ENCODE measurements at places on chromosomes 3 and 15.

DNA sequence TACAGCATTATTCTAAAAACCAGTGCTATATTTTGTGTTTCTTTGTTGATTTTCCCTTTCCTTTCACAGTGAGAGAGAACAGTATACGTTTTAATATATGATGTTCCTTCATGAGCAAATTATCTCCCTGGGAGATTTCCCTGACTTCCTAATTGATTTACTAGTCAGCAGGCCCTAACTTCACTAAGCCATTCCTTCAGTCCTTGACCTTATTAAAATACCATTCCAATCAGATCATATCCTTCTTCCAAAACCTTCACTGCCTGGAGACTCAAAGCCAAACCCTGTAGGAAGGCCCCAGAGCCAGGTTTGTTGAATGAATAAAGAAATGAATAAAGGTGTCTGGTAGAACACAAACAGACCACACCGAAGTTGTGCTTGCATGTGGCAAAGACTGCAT is 43.8 kb upstream of the ARHGEF3 start:
- DNase-seq = no peak

DNA sequence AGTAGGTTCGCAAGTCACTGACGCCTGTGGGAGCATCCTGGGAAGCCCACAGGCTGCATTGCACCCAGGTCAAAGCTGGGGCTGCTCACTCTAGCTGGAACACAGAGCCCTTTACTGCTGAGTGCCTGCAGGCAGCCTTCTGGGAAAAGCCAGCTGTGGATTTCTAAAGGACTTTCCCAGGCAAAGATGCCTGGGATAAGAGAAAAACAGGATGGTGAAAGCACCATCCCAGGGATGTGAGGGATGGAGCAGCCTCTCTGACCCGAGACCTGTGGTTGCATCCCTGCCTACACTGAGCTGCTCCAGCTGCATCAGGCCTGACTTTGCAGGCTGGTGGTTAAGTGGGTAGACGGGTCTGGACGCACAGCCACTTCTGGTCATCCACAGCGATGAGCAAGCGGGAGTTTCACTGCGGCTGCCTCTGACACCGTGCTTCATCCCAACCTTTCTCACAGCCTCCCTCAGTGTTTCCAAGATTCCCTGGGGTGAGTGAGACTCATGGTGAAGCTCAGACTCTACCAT is 52.5 kb upstream of the AMOTL2 start:
- no peak for DNase-seq

DNA sequence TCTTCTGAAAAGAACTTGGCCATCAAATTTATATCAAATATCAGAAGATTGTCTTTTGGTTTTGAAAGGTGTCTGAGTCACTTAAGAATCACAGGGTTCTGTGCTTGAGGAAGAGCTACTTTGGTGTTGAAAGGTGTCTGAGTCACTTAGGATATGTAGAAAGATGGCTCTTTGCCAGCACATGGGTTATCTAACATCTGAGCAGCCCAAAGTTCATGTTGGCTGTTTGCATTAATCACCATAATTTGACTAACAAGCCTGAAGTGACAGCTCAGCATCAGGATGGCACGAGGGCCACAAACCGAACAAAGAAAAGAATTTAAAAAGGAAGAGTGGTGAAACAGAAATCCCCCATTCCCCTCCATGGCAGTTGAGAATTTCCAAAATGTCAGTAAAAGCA is 190.5 kb upstream of the CMC1 start:
- DNase-seq = no peak

GRCh38 chr3:140292684-140293083 is 357.7 kb downstream of the CLSTN2 start:
- DNase-seq = no peak

DNA sequence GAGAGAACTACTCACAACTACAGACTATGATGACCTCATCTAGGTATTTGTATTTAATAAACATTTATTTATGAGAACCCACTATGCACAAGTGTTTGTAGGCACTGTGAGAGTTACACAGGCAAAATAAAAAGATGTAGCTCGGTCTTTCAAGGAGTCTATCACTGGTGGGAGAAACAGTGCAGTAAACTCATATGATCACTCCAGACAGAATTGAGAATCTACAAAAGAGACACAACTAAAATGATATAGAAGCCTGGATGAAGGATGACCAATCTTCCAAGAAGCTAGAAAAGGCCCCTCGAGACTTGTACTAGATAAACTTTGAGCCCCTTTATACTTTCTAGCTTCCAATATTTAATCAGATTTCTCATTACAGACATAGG is 70.2 kb upstream of the ZBTB20 start:
- no peak for DNase-seq

DNA sequence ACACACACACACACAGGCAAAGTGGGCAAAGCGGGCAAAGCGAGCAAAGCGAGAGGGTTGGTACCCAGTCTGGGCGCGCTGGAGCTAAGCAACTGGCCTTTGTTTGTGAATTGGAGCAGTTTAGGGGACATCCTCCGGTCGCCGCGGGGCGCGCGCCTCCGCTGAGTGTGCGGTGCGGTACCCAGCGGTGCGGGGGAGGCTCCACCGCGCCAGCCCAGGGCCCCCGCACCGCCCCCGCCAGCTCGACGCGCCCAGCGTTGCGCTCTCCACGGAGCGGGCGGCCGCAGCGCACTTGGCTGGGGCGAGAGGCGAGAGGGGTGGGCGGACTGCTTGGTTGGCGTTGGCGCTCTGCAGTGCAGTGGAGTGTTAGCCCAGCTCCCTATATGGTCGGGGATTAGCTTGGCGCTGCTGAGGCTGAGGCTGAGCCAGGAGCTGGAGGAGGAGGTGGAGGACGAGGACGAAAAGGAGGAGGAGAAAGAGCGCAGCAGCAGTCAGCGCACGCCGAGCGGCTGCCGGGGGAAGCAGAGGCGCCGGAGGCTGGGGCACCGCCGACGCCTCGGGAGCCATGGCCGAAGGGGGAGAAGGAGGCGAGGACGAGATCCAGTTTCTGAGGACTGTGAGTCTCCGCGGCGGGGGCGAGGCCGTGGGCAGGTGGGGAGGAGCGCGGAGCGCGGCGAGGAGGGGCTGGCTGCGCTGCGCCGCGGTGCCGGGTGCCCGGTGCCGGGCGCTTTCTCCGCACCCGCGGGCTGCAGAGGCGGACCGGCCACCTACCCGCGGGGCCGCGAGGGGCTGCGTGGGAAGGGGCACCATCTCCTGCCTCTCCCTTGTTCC is at the start of gene RYR3:
Gene RYR3 (plus strand): TSS at position 487 of the 831 bp plus-strand sequence. CDS start 79 bp downstream, at position 566.
- DNase-seq = no peak

DNA sequence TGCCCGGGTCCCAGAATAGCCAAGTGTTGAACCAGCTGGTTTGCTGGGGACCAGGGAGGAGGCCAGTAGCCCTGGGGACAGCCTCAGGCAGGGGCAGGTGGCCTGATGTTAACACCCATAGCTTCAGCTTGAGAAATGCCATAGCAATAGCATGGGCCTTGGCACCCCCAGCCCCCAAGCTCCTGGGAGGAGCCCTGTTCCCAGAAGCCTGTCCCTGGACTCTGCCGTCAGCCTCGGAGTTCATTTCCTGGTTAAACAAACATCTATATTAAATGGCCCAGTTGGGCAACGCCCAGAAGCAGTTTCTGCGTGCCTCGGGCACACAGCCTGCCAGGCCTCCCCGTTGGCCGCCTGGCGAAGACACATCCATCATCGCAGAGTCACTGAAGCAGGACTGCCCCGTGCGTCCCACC is 58.2 kb downstream of the FGD5 start:
- DNase-seq = no peak

GRCh38 chr3:86913160-86913559 is 77.8 kb downstream of the VGLL3 start:
- DNase-seq = no peak

DNA sequence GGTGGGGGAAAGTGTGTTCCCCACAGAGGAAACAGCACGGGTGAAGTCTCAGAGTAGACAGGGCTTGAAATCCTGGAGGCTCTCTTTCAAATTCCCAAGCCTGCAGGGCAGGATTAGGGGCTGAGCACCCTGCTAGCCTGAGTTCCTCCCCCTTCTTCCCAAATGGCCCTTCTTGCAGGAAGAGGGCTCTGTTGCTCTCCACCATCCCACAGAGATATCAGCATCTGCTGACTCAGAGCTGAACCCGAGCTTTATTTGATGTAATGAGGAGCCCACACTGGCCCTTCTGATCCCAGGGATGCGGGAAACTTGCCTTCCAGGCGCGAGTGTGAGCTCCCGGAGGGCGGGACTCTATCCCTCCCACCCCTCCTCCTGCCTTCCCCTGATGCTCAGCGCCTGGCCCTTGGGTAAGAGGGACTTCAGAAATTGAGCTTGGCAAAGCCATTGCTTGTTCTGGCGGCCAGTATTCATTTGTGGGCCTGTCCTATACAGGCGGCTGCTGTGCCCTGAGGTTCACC is 1.4 kb upstream of the STRA6 start:
- no peak for DNase-seq

DNA sequence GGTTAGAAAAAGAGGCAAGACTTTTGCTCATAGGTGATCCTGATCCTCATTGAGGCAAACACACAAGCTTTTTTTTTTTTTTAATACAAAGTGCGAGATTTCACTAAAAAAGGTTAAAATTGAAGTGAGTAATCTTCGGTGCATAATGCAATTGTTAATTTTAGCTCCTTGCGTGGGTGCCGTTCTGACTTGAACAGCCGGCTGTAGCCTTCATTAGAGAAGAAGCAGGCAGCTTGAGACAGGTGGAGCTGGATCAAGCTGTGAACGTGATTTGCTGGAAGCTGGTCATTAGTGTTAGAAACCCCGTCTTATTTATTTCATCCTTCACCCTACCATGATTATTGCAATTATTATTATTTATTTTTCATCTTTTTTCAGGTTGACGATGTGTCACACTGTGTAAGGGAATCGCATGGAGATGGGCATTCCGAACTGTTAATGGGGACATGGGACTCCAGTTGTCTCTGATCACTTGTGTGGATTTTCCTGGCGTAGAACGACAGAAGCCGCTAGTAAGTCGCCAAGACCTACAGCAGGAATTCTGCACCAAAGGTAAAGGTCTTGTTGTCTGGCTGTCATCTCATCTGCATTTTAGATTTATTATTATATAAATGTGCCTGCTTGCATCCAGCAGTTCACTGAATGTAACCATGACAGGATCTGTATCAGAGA is 40.2 kb downstream of the ARPP21 start:
- DNase-seq = no peak

DNA sequence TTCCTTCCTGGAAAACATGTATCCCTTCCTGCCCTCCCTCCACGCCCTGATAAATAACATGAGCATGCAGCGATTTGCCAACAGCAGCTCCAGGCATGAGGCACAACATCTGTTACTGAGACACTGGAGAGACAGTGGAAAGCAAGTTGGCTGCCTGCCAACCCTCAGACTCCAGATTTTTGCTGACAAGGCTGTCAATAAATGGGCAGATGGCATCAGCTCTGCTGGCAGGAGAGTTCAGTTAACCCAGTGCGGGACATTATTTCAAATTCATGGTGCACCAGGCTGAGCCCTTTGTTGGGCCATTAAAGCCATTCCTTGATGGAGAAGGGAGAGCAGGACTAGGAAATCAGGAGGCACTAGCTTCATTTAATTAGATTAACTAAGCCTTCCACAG is 293.3 kb downstream of the MEX3B start:
- no peak for DNase-seq

- no peak for DNase-seq
Measured at GRCh38 chr3:128077202-128077624, 25.0 kb downstream of the SEC61A1 start.

- no peak for DNase-seq
Measured at GRCh38 chr3:152818027-152818426, 16.9 kb upstream of the P2RY1 start.

DNA sequence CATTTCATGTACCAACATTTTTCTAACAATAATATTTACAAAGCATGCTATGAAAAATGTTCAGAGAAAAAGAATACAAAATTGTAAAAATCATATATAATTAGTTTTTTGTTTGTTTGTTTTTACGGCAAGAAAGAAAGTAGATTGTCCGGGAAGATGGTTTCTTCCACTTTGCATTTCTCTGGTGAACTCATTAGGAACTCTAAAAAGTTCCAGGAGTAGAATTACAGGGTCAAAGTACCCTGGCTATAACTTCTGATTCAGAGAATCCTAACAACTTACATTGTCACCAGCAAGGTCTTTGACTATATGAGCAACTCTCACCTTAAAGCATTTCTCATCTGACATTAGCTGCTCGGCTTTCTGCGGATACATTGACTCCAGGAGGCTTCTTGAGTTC is 196.7 kb downstream of the PDE8A start:
- no peak for DNase-seq
